Naive thymus-derived CD8-positive, alpha-beta T cell (primary cell): ENCODE measurements at places on chromosomes 3 and 15. TPM values are rescaled to one million over a fixed set of nuclear protein-coding genes. Genes with fewer than 3 reads are reported as not detected.

DNA sequence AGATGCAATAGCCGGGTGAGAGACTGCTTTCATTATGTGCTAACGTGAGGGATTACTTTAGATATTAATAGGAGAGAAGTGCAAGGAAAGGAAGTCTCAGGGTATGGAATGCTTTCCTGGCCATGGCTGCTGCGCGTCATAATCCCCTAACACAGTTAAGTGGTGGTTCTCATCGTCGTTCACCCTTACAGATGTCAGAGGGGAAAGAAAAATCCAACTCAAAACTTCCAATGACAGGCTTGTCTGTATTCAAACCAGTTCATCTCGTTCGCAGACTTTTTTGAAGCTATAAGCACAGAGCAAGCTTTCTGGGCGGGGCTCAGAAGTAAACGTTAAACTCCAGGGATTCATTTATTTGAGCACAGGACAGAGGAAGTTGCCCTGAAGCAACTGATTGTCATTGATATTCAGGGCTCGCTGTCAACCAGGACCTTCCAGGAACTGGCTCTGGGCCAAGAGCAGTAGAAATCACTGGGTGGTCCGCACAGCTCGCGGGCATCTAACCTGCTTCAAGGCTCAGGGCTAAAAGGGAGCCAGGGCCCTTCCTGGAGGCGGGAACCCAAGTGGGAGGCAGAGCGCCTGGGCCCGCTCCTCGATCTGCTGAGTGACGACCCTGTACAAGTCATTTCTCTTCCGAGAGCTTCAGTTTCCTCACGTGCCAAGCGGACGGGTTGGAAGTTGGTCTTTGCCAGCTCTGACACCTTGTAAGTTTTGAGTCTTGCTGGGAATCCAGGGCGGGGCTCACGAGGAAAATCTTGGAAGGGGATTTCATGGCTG lies 1.1 kb upstream of the LPP start:
- peaks cover 59% of the 10 kb centered on the region for H3K4me1 ChIP-seq
- no peaks in the 10 kb centered on the region for H3K36me3 ChIP-seq
- peak overlapping the region; percentile 87 for H3K27ac ChIP-seq
- no peak for DNase-seq
- H3K4me3 ChIP-seq, result peak overlapping the region; percentile 82
- H3K27me3 ChIP-seq, result no peaks in the 10 kb centered on the region

The IL17RB gene
- total RNA-seq, result not detected

DNA sequence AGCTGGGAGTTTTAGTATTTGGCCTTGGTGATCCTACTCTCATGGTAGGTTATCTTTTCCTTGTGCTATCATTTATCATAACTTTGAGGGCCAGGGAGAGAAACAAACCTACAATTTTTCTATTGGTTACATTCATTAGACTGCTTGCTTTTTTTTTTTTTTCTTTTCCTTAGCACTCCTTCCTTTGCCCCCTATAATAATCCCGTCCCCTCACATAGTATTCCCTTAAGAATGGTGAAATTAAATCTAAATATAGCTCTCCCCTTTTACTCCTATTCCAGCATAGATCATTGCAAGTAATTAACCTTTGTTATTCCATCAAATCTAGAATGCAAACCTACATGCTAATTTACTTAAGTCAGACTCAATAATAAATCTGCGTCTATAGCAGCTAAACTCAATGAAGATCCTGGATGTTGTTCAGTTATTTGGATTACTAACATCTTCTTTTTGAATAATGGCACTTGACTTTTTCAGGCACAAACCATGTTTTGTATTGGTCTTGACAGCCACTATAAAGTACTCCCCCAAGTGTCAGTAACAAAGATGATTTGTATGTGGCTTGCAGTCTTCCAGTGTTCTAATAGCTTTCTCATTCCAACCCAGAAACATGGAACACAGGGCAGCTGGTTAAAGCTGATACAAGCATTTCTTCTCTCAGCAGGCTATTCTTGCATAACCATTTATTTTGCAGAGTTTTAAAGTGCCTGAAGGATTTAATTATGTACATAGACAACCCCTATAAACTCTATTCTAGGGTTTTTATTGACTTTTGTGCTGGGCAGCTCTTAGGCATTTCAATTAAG lies 420.6 kb downstream of the MECOM start:
- no peaks in the 10 kb centered on the region for H3K36me3 ChIP-seq
- no peak for DNase-seq
- H3K4me1 ChIP-seq, result peaks cover 11% of the 10 kb centered on the region

The EPHB3 gene
- total RNA-seq, result not detected
